ENCODE measurements at places on chromosomes 5 and 9.
A peak's percentile ranks its signal among the peaks of the same experiment; 100 is the strongest.

GRCh38 chr9:87249029-87249428 is 248.6 kb upstream of the DAPK1 start:
- DNase-seq = no peak

DNA sequence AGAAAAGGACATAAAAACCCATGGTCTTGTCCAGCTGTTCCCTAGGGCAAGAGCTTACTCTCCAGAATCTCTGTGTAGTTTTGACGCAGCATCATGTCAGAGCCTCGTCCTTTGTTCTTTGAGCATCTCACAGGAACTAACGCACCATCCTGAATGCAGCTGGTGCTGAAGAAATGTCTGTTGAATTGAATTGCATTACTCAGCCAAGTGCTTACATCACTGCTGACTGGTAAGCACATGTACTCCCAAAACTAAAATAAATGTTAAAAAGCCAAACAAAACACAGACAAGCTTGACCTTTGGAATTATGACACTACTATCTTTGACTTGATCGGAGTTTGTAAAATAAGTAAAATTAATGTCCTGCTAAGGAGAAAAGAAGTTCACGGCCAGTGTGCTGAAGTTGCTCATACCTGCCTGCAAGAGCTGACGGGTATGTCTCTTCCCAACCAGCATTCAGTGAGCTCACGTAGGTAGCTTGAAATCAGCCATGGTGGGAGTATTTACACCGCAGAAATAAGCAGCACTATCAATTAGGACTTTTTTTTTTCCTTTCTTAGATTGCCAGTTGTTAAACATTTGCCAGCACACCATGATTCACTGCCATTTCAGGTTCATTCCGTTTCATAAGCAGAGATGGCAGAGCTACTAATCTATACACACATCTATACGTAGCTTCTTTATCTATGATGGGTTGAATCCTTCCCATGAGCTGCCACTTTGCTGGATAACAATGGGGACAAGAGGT is 310.6 kb upstream of the MSX2 start:
- DNase-seq = peak; percentile 22

GRCh38 chr5:149297340-149298025 is 25.8 kb downstream of the AFAP1L1 start:
- DNase-seq = no peak

DNA sequence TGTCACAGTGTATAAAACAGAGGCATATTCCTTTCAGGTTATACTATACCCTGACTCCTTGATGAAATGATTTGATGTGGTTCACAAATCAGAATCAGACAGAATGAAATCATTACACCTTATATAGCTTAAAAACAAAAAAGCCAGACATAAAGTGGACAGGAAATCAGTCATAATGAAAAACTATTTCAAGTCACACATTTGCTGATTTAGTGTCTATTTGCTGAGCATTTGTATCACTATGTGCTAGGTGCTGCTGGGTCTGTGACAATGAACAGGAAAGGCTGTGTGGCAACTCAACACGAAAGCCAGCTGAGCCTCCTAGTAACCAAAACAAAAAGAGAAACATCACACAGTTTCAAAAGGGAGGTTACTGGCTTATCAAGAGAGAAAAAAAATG is 194.0 kb downstream of the EFNA5 start:
- peak; percentile 71 for DNase-seq

GRCh38 chr5:111256128-111256527 is 31.9 kb downstream of the CAMK4 start:
- no peak for DNase-seq

GRCh38 chr9:122307925-122308324 is 43.2 kb downstream of the MRRF start:
- peak; percentile 44 for DNase-seq

DNA sequence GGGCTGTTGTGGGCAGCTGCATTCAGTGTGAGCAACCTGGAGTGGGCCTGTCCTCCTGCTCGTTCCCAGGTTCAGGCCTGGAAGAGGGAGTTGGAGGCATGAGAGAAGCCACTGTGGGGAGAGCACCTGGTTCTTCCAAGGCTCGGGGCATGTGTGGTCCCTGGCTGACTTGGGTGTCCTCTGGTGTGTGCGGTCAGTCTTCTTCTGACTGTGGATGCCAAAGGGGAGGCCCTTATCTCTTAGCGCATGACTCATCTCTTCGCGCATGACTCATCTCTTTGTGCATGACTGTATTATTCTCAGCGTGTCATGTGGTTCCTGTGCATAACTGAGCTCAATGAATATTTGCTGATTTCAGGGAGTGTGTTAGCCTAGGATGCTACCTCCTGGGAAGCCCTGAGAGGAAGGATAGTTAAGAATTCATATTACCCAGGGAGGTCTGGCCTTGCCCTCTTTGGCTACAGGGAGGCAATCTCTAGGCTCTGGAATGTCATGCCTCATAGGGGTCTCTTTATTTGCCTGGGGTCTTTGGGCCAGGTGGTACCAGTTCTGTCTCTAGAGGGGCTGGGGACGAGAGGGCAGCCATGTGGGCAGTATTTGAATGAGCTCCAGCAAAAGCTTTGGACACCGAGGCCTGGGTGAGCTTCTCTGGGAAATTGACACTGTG is 188.7 kb downstream of the HSPA4 start:
- DNase-seq = peak; percentile 92

- DNase-seq = peak; percentile 61
Measured at GRCh38 chr5:122775550-122776542, 966 bp downstream of the SNX2 start.

GRCh38 chr5:68325065-68325580 is 109.6 kb downstream of the PIK3R1 start:
- no peak for DNase-seq

DNA sequence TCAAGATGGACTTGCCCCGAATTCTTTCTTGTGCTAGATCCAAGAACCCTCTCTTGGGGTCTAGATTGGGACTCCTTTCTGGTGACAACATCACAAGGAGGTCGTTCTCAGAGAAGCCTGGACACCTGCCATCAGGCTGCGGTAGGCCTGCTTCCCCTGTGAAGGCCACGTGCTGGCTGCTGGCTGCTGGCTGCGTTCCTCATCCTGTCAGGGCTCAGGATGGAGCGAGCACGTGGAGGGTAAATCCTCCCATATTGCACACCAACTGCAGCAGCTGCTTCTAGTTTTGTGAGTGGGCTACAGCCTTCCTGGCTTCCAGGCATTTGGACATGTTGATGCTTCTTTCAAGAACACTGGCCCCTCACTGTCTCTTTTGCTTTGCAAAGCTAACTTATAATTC is 95.6 kb downstream of the HSPA4 start:
- no peak for DNase-seq

- DNase-seq = peak; percentile 76
Measured at GRCh38 chr9:27765266-27766072, 192.2 kb upstream of the C9orf72 start.

Data from kidney tubule cell (primary cell).